NCI-H1417 (cell line): ENCODE measurements at places on chromosomes 2 and 18.

GRCh38 chr2:1052771-1053191 lies 102.1 kb downstream of the SNTG2 start:
- no peak for DNase-seq

GRCh38 chr2:181393472-181393871 lies 63.7 kb upstream of the ITGA4 start:
- DNase-seq = peak; percentile 4

GRCh38 chr2:141195087-141195486 lies 935.7 kb downstream of the LRP1B start:
- DNase-seq = no peak

DNA sequence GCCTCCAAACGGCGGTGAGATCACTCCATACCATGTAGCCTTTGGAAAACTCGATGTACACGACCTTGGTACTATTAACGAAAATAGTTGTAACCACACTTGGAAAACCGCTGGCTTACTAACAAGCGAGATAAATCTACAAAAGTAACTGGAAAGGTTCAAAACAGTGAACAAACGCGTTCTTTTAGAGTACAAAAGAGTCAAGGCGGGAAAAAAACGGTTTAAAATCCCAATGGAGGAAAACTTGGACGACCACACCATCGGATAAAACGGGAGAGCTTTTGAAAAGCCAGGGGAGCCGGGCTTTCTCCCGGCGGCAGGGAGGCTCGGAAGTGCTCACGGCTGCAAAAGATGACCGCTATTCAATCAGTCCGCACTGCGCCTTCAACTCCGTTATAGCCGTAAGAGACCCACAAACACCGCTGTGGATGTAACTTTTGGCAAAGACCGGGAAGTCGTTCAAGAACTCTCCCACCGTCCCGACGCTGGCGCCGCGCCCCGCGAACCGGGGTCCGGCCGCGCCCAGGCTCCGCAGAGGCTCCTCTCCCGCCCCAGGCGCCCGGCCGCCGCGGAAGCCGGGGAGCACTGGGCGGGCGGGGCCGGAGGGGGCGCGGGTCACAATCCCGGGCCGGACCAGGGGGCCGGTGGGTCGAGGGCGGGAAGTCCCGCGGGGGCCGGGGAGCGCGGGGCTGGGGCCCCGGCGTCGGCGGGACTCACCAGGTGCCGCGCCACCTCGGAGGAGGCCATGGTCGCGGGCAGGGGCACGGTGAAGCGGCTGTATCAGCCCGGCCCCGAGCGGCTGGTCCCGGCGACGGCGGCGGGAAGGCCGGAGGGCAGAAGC lies 465 bp downstream of the SEPTIN10 start:
- DNase-seq = peak; percentile 71

GRCh38 chr2:233706720-233707119 lies 6.0 kb upstream of the UGT1A5 start:
- DNase-seq = no peak

DNA sequence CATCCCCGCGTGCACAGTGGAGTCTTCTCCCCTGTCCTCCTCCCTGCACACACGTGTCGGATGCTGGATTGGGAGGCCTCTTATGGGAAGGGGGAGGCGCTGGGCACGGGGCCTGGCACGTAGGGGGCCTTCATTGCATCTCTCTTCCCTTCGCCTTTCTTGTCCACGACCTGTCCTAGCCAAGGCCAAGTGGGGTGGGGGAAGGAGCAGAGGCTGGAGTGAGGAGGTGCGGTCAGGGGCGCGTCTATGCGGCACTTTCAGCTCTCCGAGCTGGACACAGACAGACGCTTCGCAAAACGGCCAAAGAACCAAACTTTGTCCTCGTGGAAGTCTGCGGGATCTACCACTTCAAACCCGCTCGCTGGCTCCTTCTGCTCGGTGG lies 13.4 kb downstream of the ALPG start:
- no peak for DNase-seq

DNA sequence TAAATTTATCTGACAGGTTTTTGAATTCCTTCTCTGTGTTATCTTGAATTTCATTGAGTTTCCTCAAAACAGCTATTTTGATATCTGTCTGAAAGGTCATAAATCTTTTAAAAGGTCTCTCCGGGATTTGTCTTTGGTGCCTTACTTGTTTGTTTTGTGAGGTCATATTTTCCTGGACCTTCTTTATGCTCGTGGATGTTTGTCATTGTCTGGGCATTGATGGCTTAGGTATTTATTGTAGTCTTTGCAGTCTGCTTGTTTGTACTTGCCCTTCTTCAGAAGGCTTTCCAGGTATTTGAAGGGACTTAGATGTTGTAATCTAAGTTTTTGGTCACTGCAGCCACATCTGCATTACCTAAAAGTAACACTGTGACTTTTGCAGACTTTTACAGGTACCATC lies 355.2 kb downstream of the PARD3B start:
- DNase-seq = peak; percentile 57

- no peak for DNase-seq
Observed at GRCh38 chr18:9649164-9649540, 34.8 kb upstream of the PPP4R1 start.

DNA sequence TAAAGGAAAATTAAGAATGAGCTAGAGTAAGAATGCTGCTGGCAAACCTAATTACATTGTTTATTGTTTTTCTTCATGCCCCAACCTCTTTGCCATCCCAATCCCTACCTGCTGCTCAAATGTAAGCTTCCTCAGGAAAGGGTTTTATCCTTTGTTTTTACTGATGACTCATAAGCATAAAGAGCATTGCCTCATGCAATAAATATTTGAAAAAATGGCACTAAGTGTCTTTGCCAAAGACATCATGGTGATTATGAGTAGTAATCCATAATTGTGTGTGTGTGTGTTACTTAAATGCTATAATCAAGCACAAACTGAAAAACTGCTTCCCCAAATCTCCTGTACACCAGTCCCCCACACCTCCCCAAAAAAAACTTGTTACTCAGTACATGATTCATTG lies 53.4 kb downstream of the DNER start:
- no peak for DNase-seq

DNA sequence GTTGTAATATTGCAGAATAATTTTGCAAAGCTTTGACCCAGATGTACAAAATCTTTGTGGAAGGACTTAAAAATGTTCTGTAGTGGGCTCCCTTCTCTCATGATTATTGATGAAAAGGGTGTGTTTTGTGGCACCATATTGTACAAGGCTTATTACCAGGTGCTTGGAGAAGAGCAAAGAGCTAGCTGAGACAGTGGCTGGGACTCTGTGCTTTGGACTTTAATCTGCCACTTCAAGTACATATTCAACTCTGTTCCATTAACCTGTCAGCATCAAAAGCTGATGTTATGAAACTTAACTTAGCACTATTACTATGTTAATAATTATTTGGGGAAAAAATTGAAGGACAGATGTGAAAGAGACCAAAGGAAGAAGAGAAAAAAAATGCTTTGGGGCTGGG lies 31.0 kb downstream of the CCDC195 start:
- DNase-seq = no peak

- DNase-seq = no peak
Observed at GRCh38 chr2:130288467-130289403, 54.0 kb upstream of the IMP4 start.
